ENCODE measurements at places on chromosomes 4 and X.

DNA sequence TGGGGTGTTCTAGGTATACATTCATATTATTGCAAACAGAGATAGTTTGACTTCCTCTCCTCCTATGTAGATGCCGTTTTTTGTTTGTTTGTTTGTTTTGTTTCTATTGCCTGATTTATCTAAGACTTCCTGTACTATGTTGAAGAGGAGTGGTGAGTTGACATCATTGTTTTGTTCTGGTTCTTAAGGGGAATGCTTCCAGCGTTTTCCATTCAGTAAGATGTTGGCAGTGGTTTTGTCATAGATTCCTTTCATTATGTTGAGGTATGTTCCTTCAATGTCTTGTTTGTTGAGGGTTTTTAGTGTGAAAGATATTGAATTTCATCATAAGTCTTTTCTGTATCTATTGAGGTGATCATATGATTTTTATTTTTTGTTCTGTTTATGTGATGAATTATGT, 401.6 kb upstream of the EPHA5 start:
- DNase-seq: no peak

- DNase-seq: no peak
Measured at GRCh38 chrX:135024526-135024925, 2.2 kb upstream of the RTL8B start.

DNA sequence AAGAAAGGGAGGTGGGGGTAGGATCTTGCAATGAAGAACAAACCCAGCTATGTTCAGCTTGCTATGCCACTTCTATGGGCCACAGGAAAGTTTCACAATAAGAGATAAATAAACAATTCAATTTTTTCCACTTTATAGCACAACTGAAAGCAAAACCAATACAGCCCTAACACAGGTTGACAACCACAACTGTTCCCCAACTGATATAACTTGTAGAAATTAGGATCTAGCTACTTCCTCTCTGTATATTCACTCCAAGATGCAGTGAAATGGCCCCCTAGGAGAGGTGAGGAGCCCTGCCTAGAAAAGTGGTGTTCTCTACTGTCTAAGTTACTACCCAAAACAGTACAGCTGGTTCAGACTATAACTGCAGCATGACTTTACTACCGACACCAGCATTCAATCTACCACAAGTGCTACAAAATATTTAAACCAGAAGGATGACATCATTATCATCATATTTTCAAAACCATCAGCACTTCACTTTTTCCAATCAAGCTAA, 77.0 kb downstream of the FBXW7 start:
- DNase-seq: no peak

GRCh38 chrX:38206036-38206435, 14.6 kb downstream of the SRPX start:
- no peak for DNase-seq

DNA sequence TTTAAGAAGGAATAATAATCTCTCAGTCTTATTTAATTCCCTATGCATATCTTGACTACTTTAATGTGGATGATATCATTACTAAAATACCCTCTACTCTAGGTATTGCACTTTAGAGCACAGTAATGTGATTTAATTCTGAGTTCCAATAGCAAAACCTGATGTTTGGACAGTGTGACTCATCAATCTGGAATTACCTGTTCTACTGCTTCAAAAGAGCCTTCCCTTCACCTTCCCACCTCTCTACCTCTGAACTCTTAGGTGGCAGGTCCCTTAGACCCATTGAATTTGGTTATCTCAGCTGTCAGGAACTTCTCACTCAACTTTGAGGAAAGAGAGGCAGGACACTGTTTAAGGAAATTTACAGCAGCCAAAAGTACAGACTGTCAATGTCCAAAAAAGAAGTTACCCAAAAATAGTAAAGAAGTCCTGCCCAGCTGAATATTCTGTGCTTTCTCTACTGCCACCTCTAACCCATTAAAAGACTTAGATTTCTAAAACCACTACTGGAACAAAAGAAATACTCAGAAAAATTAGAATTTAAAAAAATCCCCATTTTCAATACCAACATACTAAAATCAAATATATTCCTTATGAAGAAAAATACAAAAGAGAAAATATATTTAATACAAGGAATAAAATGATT, 123.1 kb upstream of the GPM6A start:
- no peak for DNase-seq

DNA sequence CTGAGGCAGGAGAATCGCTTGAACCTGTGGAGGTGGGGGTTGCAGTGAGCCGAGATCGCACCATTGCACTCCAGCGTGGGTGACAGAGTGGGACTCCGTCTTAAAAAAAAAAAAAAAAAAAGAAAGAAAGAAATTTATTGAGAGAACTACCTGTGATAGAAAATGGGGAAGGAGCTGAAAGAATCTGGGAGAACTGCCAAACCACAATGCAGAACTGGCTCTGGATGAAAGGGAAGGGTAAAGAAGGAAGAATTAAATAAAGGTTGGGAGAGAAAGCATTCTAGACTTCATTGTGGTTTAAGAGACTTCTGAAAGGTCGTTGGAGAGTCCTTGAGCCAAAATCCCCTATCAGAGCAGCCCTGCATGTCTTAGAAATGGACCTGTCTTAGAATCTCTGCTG, 567.9 kb upstream of the HTR2C start:
- no peak for DNase-seq

GRCh38 chr4:76558396-76559235, 123.6 kb downstream of the SHROOM3 start:
- DNase-seq: no peak

DNA sequence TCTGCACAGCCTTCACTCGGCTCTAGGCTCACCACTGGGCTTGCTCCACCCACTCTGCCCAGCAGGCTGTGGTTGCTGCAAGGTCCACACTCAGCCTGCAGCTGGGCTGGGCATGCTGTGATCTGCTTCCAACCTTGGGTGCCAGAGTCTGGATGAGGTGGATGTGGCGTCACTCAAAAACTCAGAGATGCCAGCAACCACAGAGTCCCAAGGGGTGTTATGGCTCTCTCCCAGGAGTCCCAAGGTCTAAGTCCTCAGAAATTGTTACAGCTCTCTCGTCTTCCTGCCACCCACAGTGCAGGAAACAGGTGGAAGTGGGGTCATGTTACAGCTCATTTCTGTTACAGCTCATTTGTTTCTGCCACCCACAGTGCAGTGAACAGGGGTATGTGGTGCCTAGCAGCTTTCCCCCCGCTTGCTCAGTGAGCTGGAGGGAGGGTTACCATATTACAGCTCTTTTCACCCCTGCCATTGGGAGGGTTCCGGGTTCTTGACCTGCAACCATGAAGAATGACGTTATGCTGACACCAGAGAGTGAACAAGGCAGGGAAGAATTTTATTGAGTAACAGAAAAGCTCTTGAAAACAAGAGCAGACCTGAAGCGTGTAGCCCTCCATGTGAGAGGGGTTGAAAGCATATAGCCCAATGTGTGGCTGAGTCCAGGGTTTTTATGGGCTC, 893.9 kb downstream of the PCDH7 start:
- no peak for DNase-seq

- peak; percentile 21 for DNase-seq
Measured at GRCh38 chrX:39336671-39337311, 535.5 kb downstream of the MID1IP1 start.

GRCh38 chr4:80153874-80154544, 43.3 kb upstream of the PRDM8 start:
- DNase-seq: no peak

DNA sequence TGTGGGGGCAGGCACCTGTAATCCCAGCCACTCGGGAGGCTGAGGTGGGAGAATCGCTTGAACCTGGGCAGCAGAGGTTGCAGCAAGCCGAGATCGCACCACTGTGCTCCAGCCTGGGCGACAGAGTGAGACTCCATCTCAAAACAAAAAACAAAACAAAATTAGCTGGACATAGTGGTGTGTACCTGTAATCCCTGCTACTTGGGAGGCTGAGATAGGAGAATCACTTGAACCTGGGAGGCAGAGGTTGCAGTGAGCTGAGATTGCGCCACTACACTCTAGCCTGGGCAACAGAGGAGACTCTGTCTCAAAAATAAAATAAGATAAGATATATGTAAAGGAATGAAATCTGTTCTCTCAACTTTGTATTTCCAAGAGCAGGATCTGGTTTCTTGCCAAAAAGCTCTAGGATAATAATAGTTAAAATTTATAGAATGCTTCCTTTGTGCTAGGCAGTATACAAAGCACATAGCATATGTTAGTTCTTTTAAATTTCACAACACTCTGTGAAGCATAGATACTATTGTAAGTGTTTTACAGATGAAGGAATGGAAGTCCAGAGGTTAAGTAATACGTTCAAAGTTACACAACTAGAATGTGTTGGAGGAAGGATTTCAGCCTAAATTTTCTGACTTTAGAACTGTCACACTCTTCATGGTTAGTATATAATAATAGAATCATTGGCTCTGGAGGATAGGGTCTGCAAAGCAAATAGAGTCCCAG, 10.3 kb downstream of the MRPL1 start:
- DNase-seq: no peak

DNA sequence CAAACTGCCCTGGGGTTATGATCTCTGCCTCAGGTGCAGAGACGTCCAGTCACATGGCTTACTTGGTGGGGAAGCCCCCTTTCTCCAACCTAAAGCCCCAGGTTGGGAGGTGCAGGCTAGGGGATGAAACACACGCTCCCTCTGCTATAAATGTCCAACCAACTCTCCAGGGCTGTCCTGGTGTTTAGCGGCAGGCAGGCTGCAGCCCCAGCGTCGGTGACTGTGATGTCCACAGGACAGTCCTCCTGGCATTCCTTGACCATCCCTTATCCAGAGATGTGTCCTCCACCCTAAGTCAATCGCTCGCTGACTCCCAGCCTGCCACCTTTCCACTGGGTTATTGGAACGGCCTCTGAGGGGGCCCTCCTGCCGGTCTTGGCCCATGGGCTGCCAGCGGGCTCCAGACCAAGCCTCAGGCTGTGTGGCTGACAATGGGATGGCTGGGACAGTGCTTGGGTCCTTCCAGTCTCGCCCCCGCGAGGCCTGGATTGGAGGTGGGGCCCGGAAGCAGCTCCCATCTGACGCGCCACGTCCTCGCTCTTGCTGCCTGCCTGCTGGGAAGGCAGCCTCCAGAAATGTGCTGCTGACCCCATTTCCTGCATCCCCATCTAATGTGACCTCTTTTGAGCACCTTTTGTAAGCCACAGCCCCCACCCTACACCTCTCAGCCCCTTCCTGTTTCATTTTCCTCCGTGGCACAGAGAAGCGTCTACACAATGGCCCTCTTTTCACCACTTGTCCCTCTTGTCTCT, 60.8 kb upstream of the ADRA2C start:
- no peak for DNase-seq

GRCh38 chrX:121585626-121586025, 538.2 kb downstream of the GLUD2 start:
- DNase-seq: no peak

DNA sequence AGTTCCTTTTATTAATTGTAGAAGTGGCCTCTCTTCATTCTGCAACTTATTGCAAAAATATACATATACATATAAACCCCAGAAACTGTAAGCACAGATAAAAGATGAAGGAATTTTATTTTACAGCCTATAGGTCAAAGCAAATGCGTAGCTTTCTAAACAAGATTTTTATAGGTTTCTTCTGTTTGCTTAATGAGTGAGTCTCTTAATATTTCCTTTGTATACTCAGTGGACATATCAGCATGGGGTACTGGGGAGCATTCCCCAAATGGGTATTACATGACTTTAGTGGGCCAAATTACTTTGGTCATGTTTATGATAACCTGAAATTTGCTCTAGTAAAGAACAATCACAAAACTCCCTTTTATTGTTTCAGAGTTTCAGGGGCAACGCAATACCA, 1698.6 kb upstream of the IGFBP7 start:
- no peak for DNase-seq

DNA sequence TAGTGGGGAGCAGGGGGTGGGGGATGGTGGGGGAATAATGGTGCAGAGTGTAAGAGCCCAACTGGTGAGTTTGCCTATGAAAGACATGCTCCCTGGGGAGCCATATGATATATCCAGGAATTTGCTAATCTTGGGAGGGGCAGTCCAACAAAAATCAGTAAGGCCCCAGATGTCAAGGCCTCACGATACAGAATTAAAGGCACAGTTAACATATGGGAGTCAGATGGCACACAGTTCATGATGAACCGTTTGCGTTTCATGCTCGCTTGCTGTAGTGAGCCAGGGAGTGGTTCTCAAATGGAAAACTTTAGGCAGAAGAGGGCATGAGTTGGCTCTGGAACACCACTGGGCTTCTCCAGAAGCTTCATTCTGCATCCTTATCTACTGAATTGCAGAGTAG, 33.9 kb upstream of the VCX2 start:
- no peak for DNase-seq

DNA sequence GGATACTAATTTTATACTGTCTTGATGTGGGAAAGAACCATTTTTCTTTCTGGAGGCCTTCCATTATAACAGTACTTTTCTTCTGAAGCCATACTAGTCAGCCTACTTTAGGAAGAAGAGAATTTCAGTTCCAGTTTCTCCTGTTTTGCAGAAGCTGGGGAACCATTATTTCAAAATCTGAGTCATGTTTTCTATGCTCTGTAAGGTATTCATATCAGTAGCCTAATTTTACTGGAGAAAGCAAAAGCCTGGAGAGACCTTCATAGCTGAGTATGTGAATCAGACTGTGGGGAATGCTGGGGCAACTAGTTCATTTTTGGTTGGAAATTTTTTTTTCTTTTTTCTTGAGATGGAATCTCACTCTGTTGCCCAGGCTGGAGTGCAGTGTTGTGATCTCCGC, 22.4 kb downstream of the AFF1 start:
- no peak for DNase-seq

DNA sequence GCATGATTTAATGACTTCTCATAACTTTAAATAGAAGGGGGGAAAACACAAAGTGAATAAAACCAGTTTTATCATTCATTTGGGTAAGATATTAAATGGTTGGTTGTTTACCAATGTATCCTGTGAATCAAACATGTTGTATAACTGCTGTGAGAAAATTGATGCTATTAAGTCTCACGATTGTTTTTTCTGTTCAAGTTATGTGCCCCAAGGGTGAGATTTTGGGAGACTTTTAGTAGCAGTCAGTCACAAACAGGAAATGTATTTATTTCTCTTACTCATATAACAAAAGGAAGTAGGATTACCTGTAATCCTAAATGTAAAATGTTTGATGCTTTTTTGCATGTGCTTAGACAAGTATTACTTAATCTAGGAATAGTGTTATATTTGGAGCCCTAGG, 39.2 kb downstream of the MTHFD2L start:
- no peak for DNase-seq

- no peak for DNase-seq
Measured at GRCh38 chrX:103823591-103823990, 8.5 kb downstream of the RAB9B start.

DNA sequence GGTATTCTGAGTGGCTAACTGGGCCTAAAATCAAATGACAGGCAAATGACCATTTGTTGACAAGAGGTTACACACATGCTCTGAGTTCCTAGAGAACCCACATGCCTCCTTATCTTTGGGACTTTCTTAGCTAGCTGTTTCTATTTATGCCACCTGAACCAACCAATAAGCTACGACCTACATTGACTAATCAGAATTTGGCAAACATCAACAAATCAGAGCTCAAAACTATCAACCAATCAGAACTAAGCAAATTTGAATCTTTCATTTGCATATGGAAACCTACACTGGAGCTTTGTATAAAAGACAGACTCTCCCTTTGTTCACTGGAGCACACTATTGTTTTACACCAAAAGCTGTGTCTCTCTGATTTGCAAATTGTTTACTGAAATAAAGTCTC, 192.0 kb downstream of the CXXC4 start:
- DNase-seq: no peak

- no peak for DNase-seq
Measured at GRCh38 chrX:65652098-65652497, 15.4 kb upstream of the MSN start.

Measured in lower leg skin (tissue), 4 donors.